ENCODE measurements at places on chromosomes 12 and 14.

DNA sequence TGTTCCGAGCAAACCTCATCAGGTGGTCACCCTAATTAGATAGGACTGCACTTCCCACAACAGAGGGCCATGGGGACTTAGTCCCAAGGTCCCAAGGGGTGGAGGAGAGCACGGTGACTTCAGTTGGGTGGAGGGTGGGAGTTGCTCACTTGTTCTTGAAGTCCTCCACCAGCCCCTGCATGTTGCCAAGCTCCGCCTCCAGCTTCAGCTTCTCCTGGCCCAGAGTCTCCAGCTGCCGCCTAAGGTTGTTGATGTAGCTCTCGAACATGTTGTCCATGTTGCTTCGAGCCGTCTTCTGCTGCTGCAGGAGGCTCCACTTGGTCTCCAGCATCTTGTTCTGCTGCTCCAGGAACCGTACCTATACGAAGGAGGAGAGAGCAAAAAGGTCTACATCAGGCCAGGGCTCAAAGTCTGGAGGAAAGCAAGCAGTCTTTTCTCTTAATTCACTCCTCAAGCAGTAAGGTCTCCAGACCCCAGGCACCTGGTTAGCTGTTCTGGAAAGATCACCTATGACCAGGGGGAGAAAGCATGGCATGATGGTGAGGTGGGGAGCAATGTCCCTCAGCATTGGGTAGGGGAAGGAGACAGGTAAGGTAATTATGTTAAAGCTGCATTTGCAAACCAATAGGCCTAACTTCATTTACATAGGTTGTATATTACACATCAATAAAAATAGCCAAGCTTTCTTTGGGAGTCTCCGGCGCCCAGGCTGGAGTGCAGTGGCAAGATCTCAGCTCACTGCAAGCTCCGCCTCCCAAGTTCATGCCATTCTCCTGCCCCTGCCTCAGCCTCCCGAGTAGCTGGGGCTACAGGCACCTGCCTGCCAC is 2.9 kb downstream of the KRT8 start:
- DNase-seq: no peak

DNA sequence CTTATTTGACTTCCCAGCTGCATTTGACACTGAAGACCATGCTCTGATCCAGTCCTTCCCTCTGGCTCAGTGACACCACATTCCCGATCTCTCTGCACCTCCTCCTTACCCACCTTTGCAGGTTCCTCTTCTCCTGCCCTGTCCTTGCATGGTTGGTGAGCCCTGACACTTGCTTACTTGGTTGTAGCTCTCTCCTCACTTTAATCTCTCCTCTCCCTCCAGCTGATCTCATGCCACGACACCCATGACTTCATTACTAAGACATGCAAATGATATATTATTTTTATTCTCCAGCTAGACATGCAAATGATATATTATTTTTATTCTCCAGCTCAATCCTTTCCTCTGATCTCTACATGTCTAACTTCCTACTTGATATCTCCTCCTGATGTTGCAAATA is at the start of gene SERPINA9:
SERPINA9 (minus strand) TSS at position 175 of the 400 bp plus-strand sequence. CDS start 6,357 bp downstream, outside the sequence.
- DNase-seq: no peak

- no peak for DNase-seq
Observed at GRCh38 chr12:120183211-120183631, 11.3 kb downstream of the GCN1 start.

GRCh38 chr12:69275471-69275891 is 36.1 kb downstream of the CPSF6 start:
- DNase-seq: no peak

- no peak for DNase-seq
Observed at GRCh38 chr12:124732275-124733075, 131.2 kb downstream of the SCARB1 start.

- DNase-seq: no peak
Observed at GRCh38 chr14:33347796-33348195, 409.1 kb downstream of the NPAS3 start.

DNA sequence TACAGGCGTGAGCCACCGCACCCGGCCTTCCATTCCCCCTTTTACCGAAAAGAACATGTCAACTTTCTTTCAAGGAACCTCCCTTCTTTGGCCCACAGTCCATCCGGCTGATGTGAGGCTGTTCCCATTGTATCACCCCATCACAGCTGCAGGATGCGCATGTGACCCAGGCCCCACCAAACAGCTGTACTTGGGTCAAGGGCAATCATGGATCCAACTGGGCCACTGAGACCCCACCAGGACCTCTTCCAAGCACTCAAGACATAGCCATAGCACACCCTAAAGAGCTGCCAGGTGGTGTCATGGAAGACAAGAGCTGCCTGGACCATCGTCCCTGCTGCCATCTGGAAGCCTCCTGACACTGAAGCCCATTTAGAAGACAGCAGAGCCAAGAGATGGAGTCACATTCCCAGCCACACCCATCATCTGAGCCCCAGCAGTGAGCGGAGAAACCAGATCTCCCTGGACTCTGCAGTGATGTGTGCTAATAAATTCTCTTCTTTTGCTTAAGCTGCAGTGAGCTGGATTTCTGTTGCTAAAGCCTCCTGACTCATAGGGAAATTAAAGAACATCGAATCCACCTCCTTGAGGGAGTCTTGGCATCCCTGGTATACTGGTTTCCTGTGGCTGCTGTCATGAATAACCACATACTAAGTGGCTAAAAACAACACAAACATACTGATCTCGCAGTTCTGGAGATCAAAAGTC is 105.6 kb downstream of the KSR2 start:
- no peak for DNase-seq

DNA sequence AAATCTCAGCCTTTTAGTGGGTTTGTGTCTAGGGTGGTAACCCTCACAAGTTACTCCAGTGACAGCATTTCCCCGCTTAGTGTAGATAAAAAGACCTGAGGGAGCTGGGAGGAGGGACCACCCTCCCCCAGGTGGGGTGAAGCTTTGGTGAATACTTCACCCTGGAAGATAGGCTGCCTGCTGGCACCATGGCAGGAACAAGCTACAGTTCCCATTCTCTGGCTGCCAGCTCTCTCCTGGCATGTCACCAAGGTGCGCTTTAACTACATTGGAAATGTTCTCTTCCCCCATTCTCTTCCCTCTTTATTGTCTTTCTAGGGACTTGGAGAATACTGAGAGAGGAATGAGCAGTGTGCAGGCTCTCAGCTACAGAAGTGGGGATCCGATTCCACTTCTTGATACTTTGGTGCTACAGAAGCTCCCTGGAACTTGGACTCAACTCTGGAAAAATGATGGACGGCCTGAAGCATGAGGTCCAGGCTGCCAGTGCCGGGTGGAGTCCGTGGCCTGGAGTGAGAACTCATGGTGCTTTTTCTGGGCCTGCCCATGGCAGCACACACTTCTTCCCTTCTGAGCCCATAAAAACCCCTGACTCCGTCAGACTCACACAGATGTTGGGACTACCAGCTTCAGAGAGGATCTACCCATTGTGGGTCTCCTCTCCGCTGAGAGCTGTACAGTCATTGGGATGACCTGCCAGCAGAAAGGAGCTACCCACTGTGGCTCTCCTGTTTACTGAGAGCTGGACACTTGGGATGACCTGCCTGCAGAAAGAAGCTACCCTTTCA is 198.0 kb downstream of the ADGRD1 start:
- no peak for DNase-seq

DNA sequence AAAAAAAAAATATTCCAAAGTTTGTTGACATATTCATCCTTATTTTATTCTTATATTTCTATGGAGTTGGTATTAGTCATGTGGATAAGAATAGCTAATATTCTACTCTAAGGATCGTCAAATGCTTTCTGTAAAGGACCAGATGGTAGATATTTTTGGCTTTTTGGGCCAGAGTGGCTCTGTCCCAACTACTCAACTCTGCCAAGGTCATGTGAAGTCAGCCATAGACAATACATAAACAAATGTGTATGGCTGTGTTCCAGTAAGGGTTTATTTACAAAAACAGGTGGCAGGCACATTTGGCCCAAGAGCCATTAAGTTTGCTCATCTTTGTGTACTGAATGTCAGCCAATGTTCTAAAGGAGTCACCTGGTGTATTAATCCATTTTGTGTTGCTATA is 131.8 kb downstream of the TBX5 start:
- DNase-seq: no peak

Measured in GM12892 (cell line).